Activated CD8-positive, alpha-beta memory T cell treated with anti-CD3 and anti-CD28 coated beads for 4 hours (primary cell): ENCODE measurements at places on chromosomes 7 and 10.

GRCh38 chr7:14902589-14903067, at the start of gene DGKB:
TSS of gene DGKB (minus strand) at chr7:14902751.
- DNase-seq: no peak

GRCh38 chr10:102918817-102919245, 737 bp downstream of the CNNM2 start:
- no peak for DNase-seq

DNA sequence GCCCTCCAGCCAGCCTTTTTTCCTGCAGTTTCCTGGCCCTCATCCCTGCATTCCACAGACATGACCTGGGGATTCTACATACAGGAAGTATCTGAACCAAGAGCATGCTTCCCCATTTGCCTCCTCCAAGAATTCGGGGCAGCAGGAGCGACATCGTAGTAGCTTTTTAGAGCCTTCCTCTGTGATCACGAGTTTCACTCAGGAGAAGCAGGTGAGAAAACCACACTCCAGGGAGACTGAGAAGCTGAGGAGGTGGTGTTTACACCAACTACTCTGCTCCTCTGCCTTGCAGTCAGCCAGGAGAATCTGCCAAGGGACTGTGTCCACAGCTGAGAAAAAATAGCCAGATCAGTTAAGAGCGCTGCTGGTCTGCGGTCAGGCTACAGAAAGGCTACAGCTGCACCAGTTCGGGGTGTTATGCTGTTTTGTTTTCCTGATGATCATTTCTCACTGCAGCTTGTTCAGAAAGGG, 54.1 kb downstream of the HSPA12A start:
- no peak for DNase-seq

DNA sequence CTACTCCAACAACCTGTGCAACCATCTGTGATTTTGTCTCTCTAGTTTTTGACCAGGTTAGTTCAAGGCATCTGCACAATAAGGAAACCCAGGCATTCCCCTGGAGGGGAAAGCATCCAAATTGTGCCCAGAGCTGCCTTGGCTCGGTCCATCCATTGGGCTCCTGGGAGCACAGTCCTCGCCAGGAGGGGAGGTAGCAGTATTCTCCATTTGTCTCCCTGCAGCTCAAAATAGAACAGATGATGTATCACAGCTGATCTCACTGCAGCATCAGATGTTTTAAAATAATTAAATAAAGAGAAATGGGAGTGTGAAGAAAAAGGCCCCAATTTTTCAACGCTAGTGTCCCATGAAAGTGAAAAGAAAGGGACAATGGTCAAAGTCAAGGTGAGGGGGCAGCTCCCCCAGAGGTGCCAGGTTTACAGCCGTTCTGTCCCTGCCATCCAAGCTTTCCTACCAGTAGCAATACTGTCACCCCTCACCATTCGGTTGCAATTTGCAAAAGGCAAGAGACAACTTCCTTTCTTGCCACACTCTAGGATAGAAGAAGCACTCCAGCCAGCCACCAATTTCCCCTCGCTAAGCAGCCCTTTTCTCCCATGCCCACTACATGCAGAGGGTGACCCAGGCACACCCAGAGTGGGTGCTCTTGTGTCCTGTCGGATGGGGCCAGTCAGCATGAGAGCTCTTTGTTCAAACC, 43.7 kb downstream of the KCNMA1 start:
- DNase-seq: no peak

GRCh38 chr7:34133356-34133982, 228.1 kb downstream of the BMPER start:
- no peak for DNase-seq

DNA sequence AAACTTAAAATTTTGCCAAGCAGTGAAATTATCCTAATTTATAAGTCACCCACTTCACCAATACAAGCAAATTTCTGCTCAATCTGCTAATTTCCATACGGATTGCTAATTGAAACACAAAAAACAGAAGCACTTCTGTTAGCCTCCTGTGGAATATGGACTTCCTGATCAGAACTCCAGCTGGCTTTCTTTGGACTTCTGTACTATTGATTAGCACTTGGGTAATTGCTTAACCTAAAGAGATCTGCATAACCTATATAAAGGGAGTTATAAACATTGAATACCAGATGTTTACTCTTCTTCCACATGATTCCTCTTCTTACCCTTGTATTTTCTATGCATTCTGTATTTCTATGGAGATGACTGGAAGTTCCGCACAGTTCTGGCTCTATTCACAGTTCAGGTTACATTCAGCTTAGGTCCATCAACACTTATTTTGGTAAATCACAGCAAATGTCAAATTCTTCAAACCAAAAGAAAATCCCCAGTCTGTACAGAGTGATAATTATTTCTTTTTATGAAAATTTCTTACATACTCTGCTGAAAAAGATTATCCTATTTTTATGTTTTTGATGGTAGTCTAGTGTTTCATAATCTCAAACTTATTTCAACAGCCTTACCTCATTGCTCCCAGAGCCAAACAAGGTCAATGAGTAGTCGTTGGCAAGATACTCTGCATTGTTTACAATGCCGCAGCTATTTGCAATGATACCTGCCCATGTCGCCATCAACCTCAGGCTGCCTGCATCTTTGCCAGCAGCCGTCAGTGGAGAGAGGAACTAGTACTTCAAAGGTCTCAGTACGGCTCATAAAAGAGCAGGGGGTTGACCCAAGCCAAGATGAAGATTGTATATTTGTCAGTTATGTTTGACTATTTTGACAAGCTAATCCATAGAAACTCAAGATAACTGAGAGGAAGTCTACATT, 225.6 kb downstream of the AHR start:
- DNase-seq: no peak

DNA sequence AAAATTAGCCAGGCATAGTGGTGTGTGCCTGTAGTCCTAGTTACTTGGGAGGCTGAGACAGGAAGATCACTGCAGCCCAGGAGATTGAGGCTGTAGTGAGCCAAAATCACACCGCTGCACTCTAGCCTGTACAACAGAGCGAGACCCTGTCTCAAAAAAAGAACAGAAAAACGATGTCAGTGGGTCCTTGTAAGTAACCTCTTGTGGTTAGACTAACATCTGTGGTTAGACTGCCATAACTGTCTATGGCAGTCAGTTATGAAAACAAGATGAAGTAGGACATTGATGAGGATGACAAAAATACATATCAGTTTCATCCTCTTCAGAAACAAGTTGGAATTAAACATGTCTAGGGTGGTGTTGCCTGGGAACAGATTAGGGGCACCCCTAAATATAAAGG, 53.3 kb downstream of the AKAP9 start:
- DNase-seq: no peak
